ENCODE measurements at places on chromosomes 16 and 17.

GRCh38 chr17:50098583-50098982 lies 3.4 kb downstream of the PDK2 start:
- no peak for ATAC-seq

DNA sequence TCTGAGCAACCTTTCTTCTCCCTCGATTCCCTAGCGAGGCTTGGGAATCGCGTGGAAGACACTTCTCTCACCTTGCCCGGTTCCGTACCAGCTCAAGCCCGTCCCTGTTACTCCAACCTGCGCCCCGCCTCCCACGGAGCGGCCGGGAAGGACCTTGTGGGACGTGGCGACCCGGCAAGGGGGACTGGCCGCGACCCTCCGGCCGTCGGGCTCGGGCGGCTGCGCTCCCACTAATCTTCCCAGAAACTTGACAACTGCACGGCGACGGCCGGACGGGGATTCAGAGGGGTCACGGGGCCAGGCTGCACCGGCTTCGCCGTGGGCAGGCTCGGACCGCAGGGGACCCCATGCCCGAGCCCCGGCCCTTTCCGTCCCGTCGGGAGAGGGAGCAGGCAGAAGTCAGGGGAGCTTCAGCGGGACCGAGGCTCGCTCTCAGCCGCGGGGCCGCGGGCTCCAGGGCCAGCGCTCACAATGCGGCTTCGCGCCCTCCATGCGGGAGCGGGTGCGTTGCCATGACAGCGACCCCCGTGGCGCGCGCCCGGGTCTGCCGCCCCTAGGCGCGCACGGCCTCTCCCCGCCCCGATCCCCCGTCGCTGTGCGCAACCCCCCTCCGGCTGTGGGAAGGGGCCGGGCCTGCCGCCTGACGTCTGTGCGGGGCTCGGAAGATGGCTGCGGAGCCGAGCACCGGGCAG lies at the start of gene SGSM2:
Gene SGSM2, plus strand, starts transcription at position 650 of the 692 bp plus-strand sequence. CDS start 188 bp downstream, outside the sequence.
- peak; percentile 37 for ATAC-seq

- ATAC-seq, result no peak
These were observed 15.3 kb downstream of the CREBBP start for GRCh38 chr16:3865241-3865640.

DNA sequence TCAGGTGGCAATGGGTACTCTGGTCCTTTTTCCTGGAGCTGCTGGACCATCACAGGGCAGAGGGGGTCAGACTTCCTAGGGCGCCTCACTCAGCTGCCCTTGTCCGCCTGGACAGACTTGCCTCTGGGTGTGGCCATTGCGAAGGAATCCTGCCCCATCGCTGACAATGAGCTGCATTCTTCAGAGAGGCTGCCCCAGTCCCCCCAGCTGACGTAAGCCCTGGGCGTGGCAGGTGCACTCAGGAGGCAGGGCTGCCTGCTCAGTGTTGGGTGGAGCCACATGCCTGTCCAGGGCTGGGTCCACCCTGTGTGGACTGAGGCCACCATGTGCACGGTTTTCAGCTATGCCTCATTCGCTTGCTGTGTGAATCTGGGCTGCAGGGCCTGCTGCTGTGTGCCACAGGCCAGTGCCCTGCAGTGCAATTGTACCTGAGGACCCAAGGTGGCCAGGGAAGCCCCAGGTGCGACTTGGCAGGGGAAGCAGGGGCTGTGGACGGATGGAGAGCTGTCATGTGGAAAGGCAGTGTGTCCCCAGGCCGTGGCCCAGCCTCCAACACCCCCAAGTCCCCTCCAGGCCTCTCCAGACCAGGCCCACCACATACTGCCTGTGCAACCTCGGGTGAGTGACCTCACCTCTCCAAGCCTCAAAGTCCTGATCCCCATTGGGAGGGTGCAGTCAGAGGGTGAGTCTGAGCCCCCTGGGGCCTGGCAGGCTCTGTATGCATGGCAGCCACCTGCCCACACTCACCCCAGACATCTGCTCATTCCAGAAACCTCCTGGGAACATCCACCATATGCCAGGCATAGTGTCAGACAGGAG lies 14.0 kb upstream of the MPRIP start:
- peak; percentile 98 for ATAC-seq

DNA sequence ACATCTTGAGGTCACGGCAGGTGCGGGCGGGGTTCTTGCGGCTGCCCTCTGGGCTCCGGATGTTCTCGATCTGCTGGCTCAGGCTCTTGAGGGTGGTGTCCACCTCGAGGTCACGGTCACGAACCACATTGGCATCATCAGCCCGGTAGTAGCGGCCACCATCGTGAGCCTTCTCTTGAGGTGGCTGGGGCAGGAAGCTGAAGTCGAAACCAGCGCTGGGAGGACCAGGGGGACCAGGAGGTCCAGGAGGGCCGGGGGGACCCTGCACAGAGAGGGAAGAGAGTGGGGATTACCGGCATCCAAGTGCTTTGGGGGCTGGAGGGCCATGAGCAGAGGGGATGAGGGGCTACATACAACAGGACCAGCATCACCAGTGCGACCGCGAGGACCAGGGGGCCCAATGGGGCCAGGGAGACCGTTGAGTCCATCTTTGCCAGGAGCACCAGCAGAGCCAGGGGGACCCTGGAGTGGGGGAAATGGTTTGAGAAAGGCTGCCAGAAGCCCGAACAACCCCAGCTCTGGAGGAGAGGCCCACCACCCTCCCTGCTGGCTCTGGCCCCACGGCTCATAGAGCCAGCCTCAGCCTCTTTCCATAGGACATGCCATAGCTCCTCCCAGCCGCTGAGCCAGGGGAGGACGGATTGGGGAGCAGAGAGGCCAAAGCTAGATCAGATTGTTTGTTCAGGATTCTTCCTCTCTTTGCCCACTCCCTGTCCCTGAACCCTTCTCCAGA lies 14.6 kb downstream of the COL1A1 start:
- no peak for ATAC-seq

DNA sequence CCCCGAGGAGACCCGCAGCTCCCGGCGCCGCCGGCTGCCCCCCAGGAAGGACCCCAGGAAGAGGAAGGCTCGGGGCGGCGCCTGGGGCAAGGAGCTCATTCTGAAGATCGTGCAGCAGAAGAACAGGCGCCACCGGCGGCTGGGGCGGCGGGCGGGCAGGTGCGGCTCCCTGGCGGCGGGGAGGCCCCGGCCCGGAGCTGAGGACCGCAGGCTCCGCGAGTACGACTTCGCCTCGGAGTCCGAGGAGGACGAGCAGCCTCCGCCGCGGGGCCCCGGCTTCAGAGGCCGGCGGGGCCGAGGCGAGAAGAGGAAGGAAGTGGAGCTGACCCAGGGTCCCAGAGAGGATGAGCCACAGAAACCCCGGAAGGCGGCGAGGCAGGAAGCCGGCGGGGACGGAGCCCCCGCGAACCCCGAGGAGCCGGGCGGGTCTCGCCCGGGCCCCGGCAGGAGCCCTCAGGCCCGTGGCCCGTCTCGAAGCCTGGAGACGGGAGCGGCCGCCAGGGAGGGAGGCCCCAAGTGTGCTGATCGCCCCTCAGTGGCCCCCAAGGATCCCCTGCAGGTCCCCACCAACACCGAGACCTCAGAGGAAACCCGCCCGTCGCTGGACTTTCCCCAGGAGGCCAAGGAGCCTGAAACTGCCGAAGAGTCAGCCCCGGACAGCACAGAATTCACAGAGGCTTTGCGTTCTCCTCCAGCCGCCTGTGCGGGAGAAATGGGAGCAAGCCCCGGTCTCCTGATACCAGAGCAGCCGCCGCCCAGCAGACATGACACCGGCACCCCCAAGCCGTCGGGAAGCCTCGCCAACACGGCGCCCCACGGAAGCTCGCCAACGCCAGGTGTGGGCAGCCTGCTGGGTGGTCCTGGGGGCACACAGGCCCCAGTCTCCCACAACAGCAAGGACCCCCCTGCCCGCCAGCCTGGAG lies 22.3 kb upstream of the ZFPM1 start:
- ATAC-seq, result peak; percentile 6
